ENCODE measurements at places on chromosomes 13 and 19. TPM values are rescaled to one million over a fixed set of nuclear protein-coding genes. Genes with fewer than 3 reads are reported as not detected.

DNA sequence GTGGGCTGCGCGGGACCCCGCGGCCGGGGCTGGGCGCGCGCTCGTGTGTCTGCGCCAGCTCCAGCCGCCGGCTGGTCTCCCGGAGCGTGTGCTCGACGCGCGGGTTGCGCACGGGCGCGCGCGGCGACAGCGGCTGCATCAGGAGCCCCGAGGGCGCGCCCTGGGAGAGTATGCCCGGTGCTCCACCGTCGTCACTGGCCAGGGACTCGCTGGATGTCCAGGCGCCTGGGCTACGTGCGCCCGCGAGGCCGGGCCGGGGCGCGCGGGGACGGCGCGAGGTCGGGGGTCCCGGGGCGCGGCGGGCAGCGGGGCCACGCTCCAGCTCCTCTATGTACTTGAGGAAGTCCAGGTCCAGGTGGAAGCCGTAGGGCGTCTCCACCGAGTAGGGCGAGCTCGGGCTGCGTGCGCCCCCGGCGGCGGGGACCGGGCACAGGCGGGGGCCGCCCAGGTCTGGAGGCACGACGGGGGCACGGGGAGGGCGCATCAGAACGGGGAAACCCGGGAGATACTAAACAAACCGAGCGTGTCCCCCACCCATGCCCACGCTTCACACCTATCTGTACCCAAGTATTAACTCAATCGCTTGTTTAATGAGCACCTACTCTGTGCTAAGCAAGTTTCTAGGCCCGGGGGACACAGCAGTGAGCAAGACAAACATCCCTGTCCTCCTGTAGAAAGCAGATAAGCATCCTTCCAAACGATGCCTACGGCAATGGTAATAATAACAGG, 7.6 kb downstream of the KANK3 start:
- DNase-seq, result no peak

- DNase-seq, result no peak
Observed at GRCh38 chr19:51688671-51689571, 4.2 kb upstream of the SPACA6 start.

GRCh38 chr19:17214508-17215126, 540 bp upstream of the USE1 start:
- DNase-seq, result no peak

GRCh38 chr19:1324806-1325567, 39.3 kb downstream of the EFNA2 start:
- no peak for DNase-seq

DNA sequence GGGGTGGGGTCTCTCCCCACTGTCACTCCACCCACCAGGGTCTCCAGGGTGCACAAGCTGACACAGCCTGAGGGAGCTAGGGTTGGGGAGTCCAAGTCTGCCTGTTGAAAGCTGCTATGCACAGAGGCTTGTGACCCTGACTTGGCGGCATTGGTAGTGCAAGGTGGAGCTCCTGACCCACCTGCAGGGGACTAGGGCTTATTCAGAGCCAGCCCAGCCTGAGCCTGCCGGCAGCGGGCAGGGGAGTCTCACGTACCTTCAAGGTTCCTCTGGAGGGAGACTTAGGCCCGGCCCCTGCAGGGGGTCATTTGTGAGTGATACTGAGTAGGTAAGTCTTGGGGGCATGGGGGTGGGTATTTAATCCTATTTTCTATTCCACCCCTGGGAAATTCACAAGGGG, 4.7 kb downstream of the KCTD15 start:
- DNase-seq, result no peak

- DNase-seq, result no peak
Observed at GRCh38 chr13:66887088-66887487, 343.0 kb downstream of the PCDH9 start.

DNA sequence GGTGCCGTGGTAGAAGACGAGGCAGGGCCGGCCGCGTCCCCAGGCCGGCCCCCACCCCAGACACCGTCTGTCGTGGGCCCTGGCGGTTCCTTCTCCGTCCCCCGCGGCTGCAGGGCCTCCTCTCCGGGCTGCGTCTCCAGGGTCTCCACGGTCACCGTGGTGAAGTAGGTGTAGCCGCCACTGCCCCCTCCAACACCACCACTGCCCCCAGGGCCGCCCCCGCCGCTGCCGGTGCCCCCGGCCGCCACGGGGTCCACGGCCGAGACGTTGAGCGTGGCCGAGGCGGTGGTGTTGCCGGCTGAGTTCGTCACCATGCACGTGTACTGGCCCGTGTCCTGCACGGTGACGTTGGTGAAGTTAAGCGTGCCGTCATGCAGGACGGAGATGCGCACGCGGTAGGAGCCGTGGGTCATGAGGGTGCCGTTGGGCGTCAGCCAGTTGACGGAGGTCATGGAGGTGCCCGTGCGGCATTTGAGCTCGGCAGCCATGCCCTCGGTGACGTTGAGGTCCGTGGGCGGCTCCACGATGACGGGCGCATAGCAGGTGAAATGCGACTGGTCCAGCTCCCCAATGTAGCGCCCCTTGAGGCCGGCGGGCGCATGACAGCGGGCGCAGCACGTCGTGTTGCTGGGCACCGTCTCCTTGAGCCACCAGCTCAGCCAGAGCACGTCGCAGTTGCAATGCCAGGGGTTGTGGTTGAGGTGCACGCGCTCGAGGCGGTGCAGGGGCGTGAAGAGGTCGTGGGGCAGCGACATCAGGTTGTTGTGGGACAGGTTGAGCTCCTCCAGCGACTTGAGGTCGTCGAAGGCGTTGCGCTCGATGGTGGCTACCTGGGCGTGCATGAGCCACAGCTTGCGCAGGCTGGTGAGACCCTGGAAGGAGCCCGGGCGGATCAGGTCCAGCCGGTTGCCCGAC, 4.6 kb upstream of the ASPDH start:
- DNase-seq, result no peak

DNA sequence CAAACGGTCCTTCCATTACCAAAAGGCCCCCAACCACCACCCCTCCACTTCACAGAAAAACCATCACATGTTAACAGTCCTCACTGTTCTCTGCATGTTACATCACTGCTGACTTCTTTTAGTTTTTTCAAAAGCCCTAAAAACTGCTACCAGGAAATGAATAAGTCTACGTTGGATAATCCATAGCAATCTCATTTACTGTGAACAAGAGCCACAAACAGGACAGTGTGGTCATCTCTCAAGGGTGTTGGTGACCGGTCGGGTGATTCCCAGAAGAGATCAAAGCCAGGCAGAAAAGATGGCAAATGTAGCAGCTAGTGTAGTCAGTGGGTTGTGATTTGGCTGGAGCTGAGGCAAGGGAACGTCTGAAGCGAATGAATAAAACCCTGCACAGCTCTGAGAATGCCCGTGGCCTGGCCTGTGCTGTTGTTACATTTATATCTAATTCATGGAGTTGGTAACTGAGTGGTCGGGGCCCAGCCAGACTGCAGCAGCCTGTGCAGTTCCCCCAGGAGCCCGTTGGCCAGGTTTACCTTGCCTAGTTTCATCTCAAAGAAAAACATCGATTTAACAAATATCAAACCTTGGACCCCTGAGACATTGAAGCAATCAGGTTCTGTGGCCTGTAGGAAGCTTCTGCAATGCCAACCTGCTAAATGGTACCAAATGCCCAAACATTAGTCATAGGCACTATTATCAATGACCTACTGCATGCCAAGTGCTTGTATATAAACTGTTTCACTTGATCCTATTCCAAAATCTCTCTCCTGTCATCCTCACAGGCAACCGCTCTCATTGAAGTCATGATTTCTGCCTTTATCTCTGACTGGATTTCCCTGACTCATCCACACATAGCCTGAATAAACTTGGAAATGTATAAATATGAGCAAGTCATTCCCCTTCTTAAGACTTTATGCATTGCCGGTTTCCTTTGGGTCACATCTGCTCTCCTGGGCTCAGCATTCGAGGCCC, 153.8 kb upstream of the SERP2 start:
- DNase-seq, result no peak

DNA sequence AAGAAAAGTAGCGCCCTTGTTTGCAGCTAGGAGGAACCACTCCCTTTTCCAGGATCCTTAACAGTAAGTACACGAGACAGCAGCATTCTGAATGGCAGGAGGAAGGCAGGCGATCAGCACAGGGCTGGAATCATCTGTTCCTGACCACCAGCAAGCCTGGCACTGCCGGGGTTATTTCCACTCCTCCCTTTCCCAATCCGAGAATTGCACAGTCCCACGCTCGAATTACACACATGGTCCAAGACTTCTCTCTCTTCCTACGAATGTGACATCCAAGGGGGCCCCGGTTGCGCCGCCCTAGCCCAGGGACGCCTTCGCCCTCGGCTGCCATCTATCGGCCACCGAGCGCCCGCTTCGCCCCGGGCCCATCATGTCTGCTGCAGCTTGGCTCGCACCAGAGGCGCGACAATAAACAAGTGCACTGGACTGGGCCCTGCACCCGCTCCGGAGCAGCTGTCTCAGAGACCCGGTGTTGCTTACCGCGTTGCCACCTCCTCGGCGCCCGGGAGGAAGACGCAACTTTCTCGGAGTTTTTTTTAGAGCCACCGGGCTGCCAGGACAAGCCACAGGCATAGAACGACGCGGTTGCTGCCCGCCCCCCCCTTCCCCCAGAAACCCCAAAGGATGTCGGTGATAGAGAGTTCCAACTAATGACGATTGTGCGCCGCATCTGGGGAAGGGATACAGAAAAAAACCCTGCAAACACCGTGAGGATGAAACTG, at the start of gene SLITRK5:
SLITRK5 (plus strand) TSS at position 341 of the 722 bp plus-strand sequence. CDS start 4,018 bp downstream, outside the sequence.
- DNase-seq, result peak; percentile 45

DNA sequence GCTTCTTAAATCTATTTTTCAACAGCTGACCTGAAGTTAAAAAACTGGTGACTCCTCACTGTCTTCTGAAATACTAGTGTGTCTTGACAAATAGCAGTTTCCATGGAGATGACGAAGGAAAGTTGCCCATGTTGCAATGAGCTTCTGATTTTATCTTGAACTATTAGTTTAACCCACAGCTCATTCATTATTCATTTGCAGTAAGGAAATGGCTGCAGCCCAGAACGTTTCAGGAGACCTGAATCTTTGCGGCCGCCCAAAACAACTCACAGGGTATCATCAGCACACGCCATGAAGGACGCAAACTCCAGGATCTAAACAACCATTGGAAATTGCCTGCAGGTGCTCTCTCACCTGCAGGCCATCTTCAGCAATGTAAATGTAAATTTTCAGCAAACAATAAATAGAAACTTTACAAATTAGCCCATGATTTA, 142.5 kb downstream of the DCLK1 start:
- DNase-seq, result no peak

DNA sequence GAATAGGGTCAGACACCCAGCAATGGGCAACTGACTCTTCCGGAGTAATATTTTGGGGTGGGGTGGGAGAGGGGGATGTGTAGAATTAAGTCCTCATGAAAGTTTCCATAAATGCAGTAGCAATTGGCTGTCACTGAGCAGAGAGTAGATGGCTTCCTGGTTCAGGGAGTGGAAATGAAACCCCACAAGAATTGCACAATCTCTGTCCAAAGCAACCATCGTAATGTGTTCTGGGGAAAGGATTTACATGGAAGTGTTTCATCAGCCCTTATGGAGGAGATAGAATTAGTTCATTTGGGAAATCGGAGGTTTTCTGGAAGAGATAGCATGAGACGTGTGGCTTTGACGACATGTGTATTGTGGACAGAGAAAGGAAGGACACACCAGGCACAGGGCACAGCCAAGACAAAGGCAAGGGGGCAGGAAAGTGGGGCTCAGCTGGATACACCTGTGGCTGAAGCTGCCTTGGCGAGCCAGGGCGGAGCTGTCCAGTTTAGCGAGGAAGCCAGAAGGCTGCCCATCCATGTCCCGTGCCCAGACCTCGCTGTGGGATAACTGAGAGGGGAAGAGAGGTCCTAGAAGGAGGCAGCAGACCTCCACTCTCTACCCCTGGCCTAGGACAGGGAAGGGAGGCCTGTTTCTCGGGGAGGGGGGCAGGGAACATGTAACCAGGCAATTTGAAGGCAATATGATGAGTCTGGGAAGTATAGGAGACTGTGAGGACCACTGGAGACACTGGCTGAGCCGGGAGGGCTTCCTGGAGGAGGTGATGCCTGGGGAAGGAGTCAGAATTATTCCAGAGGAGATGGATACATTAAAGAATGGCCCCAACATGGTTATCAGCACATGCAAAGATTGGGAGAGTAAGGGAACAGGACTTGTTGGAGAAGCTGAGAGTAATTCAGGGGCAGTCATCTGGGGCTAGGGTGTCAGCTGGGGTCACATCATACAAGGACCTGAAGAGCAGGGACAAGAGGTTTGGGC, 2.6 kb upstream of the CLEC4G start:
- no peak for DNase-seq

DNA sequence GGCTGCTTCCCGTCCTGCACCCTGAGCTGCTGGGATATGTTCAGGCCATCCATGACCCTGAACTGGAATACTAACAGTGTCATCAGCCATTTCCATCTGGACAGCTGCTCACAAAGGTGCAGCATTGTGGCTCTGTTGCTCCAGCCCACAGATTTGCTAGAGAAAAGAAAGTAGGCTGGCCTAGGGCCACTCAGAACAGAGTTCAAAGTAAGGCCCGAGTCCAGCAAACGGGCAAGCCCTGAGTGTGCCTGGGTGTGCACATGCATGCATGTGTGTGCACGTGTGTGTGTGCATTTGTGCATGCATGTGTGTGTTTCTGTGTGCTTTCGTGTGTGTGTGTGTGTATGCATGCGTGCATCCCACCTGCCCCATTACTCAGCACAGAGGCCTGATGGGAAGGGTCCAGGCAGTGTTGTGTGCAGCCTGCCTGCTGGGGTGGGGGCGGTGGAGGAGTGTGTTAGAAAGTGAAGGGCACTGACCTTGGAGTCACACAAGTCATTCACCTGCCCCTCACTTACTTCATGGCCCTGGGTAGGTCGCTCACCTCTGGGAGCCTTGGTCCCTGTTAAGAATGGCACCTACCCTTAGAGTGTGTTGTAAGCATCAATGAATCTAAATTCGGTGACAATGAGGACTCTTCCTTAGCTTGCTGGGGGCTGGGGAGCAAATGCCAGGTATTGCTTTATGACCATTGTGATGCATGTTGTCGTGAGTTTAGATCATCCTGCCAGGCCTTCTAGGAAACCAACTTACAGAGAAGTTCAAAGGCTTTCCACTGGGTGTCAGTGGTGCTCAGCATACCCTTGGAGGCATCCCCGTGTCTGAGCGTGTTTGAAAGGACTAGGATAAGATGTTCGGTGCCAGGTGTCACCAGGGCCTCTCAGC, 53.2 kb downstream of the GPR12 start:
- DNase-seq, result peak; percentile 13

GRCh38 chr13:71842003-71842402, 25.0 kb downstream of the DACH1 start:
- DNase-seq, result no peak

GRCh38 chr13:101917833-101918661, 465.6 kb downstream of the ITGBL1 start:
- DNase-seq, result no peak

GRCh38 chr13:111514610-111515306, 194.3 kb downstream of the TEX29 start:
- no peak for DNase-seq

TEX26 gene
- total RNA-seq, result not detected

SOX1 gene
- total RNA-seq, result not detected

KCNN1 gene
- 0.14 TPM for total RNA-seq

TGFB1 gene
- total RNA-seq, result 125 TPM

GIPC3 gene
- 0.16 TPM for total RNA-seq

ARHGEF1 gene
- 353 TPM for total RNA-seq

TGFBR3L gene
- 6.3 TPM for total RNA-seq

All from activated T-helper 2 cell treated with anti-CD3 and anti-CD28 coated beads, Interferon-gamma antibody, Interleukin-2, Interleukin-4, amounts not matched to agents 10 μg/mL and 5 μg/mL and 100 μg/mL, durations not matched to agents 14 hours and 24 hours and 36 hours (primary cell).